Activated CD4-positive, CD25-positive, alpha-beta regulatory T cell treated with anti-CD3 and anti-CD28 coated beads, Interleukin-2, amount 50 U/mL, for 24 hours (primary cell): ENCODE measurements at places on chromosomes 11 and 22.

DNA sequence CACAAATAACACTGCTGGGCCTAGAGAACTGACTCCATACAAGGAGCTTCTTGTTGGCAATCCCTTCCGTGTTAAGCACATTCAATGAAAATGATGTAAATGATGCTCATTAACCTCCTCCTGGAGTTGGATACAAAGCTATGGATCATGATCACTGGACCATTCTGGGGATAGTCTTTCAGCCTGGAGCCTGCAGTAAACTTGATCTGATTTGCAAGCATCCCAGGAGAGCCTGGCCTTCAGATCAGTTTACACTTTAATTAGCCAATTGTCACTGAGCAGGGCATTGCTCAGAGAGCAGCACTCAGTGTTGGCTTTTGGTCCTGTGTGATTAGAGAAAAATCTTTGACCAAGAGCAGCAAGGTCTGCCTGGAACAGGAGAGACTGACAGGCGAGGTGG is 45.6 kb downstream of the ARFGAP3 start:
- no peak for ATAC-seq

DNA sequence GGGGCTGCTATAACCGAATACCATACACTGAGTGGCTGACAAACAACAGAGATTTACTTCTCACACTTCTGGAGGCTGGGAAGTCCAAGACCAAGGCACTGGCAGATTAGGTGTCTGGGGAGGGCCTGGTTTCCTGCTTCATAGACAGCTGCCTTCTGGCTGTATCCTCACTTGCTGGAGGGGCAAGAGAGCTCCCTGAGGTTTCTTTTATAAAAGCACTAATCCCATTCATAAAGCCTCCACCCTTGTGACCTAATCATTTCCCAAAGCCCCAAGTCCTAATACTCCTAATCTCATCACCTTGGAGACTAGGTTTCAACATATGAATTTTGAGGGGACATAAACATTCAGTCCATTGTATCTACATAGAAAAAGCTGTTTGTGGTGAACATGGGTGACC is 131.8 kb downstream of the KIRREL3 start:
- ATAC-seq, result no peak

- ATAC-seq, result peak; percentile 95
Measured at GRCh38 chr11:6682936-6683861, at the start of gene MRPL17. Gene MRPL17, minus strand, starts transcription at chr11:6683340. Its CDS starts 44 bp downstream, at chr11:6683296.

- ATAC-seq, result no peak
Measured at GRCh38 chr11:119373921-119374631, 7.4 kb downstream of the USP2 start.

DNA sequence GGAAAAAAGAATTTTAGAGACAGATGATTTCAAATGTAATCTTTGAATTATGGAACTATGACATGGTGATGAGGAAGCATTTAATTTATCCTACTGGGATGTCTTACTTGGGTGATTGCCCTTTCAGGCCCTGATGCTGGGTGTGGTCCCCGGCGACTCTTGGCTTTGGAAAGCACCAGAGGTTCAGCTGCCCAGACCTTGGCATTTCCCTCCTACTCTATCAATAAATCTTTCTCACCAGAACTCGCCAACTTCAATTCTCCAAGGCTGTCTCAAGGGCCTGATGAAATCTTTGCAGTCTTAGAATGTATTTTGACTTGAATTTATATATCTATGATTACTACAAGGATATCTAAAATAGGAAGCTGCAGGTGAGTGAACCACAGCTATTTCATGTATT is 18.5 kb upstream of the OR4D5 start:
- ATAC-seq, result no peak

GRCh38 chr22:47808236-47808635 is 1045.8 kb downstream of the TBC1D22A start:
- ATAC-seq, result no peak

DNA sequence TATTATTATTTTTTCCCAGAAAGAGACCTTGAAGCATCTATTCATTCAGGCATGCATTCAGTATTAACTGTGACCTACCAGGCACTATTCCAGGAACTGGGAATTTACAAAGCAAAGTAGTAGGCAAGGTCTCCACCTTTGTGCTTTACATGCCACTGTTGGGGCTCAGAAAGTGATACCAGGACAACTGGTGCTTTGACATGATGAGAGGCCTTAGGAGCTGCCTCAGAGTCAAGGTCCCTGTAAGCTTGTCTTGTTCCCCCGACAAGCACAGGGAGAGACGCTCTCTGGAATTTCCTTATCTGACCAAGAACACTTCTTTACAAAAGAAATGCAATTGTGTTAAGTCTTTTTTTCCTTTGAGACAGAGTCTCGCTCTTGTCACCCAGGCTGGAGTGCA is 2.3 kb upstream of the HMOX1 start:
- no peak for ATAC-seq

- no peak for ATAC-seq
Measured at GRCh38 chr11:115759622-115760460, 255.6 kb upstream of the CADM1 start.

GRCh38 chr11:60995798-60996197 is 24.3 kb downstream of the CD6 start:
- no peak for ATAC-seq

GRCh38 chr11:60731586-60731985 is 7.1 kb downstream of the MS4A18 start:
- ATAC-seq, result no peak

GRCh38 chr11:62260261-62260953 is 9.6 kb upstream of the SCGB2A2 start:
- no peak for ATAC-seq

GRCh38 chr11:27281740-27282590 is 81.0 kb downstream of the CCDC34 start:
- ATAC-seq, result no peak

DNA sequence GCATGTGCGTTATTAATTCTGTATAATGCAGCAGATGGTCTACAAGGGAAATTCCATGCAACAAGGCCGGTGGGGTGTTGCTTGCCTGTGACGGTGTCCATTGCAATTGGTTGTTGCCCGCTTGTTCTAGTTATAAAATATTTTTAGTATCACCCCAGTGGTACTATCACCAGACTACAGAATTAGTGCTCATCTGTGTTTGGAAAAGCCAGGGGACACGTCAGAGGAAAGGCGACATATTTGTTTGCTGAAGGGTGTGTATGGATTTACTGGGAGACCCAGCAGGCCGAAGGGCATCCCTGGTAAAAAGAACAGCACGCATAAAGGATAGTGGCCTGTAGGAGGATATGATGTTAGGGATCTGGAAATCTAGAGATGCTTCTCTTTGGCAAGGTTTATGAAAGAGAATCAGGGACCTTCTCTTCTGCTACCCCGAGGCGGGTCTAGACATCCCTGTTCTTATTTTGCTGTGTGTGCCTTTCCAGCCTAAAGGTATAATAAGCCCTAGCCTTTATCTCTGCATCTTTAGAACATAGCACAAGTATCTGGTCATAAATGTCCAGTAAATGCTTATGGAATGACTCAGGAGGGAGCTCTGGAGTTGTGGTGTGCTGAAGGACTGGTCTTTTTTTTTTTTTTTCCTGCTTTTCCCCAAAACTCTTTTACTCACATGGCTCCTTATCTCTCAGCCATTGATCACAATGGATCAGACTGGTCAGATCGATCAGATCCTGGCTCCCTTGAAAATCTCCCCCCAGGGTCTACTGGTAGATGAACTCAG is 90.9 kb downstream of the LDLRAD3 start:
- no peak for ATAC-seq

- no peak for ATAC-seq
Measured at GRCh38 chr11:23398052-23398451, 537.8 kb upstream of the CCDC179 start.

DNA sequence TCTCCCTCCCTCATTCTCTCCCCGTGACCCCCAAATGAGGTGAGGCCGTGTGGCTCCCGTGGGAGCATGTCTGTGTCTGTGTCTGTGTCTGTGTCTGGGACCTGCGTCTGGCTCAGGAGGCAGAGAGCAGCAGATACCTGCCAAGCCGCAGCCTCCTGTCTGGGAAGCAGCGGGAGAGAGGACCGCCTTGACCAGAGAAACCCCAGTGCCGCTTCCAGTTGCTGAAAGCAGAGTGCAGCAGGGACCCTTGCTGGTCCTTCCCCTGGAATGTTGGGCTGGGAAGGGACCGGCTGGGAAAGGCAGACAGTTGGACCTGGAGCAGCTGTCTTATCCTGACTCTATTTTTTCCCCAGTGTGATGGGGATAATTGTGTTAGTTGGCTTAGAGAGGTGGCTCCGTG is 525 bp downstream of the CSDC2 start:
- ATAC-seq, result no peak

DNA sequence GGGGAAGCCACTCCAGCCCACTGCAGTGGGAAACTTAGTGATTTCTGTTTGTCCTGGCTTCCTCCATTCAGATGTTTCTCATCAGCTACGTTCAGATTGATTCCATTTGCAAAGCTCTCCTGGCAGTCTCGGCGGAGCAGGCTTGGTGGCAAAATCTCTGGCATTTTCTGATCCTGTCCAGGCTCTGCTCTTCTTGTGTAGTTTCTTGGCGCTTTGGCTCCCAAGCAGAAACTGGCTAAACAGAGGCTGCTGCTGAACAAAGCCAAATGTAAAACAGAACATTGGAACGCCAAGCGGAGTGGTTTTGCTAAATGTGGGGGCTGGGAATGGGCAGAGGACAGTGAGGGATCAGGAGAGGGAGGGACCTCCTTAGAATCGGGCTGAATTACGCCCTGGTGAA is 36.7 kb downstream of the ADAMTS8 start:
- ATAC-seq, result no peak

GRCh38 chr11:16979703-16980622 is 34.3 kb downstream of the PLEKHA7 start:
- no peak for ATAC-seq

DNA sequence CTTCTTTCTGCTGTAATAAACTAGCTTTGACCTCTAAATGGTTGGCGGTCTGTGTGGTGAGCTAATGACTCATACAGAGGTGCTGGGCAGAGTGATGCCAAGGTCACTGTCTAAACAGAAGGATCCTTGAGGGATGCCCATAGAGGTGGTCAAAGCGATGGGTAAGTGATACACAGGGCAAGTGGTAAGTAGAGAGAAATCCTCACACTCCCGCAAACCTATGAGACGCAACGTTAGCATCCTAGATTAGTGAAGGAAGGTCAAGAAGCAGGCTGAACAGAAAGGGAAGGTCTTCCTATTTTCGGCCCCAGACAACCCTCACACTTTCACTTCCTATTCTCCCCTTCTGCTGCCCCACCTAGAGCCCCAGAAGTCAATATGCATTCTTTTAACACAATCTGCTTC is 65.6 kb upstream of the SESN3 start:
- peak; percentile 17 for ATAC-seq

DNA sequence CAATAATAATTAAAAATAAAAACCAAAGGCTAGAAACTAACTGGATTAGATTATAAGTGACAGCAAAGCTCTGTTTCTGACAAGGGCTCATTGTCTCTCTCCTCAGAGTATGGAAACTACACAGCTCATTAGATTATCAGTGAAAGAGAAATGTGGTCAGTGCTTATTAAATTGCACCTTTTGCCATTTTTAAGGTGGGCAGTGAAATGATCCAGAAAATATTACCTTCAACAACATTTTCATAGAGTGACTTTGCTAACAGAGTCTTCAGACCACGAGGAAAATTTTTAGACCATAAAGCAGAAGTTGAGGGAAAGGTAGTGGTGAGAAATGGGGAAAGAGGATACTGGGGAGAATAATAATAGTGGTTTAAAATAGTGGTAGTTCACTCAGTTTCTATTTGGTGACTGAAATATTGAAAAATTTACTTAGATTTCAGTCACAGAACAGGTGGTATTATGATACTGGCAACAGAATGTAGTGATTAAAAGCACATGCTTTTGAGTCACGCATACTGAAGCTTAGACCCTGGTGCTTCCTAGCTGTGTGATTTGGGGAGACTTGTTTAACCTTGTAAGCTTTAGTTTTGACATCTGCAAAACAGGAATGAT is 684.0 kb upstream of the CCDC90B start:
- ATAC-seq, result no peak

DNA sequence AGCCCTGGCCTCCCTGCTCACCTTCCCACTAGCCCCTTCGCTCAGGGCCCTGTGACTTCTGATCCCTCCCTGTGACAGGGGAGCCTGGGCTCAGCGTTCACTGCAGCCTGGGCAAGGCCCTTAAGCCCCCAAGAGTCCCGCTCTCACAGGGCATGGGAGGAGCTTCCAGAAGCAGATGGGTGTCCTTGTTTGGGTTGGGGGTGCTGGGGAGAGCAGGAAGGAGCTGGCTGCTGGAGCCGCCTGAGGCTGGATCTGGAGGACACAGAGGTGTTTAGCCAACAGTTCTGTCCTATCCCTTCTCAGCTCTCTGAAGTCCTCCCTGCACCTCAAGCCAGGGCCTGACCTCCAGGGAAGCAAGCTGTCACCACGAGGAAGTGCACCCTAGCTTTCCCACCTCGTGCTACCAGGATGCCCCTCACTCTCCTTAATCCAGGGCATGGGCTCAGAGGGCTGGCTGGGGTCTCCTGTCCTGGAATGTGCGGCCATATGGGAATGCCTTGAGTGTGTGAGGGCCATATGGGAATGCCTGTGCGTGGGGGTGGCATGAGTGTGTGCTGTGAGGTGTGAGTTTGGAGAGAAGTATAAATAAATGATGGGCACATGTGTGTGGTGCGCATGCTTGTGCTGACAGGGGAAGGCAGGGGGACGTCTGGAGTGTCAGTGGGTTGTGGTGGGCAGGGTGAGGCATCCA is 25.0 kb upstream of the TUB start:
- ATAC-seq, result no peak

DNA sequence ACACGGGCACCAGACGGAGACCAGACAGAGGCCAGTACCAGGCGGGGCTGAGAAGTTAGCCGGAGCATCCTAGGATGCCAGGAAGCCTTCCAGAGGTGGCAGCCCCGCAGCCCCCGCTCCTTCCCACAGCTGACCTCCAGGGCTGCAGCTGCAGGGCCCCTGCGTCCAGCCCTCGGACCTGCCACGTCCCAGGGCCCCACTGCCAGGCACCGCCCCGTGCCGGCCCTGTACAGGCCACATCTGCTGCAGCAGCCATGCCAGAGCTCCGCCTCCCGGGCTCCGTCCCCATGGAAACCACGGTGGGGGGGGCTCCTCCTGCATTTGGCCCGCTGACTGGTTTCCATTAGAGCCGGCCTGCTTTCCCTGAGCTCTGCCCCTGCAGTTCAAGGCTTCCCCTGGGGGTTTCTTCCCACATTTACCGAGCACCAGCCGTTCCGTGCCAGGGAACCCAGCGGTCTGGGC is 62.5 kb upstream of the PPARA start:
- no peak for ATAC-seq

GRCh38 chr11:107564877-107565218 is 687 bp downstream of the ALKBH8 start:
- no peak for ATAC-seq

GRCh38 chr22:50530877-50531545 is 1.2 kb upstream of the TYMP start:
- peak; percentile 46 for ATAC-seq

GRCh38 chr11:66626382-66626781 is 10.0 kb downstream of the RBM14 start:
- no peak for ATAC-seq

GRCh38 chr11:119645018-119645417 is 84.0 kb downstream of the NECTIN1 start:
- no peak for ATAC-seq
